ENCODE measurements at places on chromosomes 13 and 19.
A peak's percentile ranks its signal among the peaks of the same experiment; 100 is the strongest.

DNA sequence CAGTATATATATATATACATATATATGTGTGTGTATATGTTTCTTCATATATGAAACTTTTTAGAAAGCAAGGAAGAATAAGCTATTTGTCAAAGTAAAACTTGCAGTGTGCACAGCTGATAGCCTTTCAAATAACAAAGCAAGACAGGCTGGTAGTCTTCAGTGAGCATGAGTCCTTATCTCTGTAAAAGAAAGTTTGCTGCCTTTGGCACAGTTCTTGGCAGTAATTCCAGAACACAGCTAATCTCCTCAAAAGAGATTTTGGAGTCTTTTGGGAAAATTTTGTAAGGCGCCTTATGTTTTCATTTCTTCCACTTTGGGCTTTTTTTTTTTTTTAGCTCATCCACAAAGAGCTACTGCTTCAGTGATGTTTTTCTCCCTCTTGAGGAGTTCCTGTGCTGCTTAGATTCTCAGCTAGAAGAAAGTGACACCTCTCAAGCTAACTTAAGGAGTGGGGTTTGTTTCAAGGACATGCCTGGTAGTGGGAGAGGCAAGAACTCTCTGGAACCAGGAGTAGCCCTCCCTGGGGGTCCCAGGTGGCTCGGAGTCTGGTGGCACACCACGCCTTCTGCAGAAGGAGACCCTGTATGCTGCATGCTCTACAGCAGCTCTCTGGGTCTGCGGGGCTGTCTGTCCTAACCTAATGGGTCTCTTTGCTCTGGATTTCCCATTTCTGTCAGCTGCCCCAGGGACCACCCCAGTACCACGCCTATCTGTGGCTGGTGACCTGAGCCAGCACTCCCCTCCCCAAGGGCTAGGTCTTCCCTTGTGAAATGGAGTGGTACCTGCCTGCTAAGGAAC, 58.8 kb downstream of the TNFRSF19 start:
- DNase-seq, result no peak

GRCh38 chr19:8615024-8615423, 4.5 kb upstream of the ADAMTS10 start:
- no peak for DNase-seq

GRCh38 chr19:4121273-4121612, 2.7 kb downstream of the MAP2K2 start:
- DNase-seq, result no peak

DNA sequence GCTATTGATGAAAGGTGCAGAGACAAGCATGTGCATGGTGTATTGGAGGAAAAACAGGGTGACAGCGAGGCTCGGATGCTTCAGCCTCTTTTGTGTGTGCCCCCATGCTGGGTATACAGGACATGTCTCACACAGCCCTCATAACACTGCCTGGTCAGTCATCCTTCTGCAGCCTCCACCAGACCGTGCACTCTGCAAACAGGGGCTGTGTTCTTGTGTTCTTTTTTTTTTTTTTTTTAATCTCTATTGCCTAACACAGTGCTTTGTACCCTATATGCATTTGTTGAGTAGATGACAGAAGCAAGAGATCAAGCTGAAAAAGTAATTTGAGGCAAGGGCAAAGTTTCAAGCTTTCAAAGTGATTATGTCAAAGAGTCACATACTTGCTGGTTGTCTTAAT, 367.2 kb upstream of the SLITRK1 start:
- no peak for DNase-seq

- DNase-seq, result peak; percentile 13
Measured at GRCh38 chr19:35066691-35067563, 25.4 kb downstream of the HPN start.

DNA sequence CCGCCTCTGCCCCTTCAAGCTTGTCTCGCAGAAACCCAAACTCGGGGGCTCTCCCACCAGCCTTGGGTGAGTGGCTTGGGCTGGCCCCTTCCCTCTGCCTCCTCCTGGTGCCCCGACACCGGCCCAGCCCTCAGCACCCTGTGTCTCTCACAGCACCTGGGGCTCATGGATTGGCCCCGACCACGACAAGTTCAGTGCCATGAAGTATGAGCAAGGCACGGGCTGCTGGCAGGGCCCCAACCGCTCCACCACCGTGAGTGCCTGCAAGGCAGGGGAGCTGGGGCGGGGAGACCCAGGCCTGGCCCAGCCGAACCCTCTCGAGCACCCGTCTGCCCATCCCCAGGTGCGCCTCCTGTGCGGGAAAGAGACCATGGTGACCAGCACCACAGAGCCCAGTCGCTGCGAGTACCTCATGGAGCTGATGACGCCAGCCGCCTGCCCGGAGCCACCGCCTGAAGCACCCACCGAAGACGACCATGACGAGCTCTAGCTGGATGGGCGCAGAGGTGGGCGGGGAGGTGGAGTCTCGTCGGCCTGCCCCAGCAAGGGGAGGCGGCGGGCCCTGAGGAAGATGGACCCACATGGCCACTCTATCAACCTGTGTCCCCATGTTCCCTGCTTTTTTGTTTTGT, 13.6 kb downstream of the PRKCSH start:
- no peak for DNase-seq

DNA sequence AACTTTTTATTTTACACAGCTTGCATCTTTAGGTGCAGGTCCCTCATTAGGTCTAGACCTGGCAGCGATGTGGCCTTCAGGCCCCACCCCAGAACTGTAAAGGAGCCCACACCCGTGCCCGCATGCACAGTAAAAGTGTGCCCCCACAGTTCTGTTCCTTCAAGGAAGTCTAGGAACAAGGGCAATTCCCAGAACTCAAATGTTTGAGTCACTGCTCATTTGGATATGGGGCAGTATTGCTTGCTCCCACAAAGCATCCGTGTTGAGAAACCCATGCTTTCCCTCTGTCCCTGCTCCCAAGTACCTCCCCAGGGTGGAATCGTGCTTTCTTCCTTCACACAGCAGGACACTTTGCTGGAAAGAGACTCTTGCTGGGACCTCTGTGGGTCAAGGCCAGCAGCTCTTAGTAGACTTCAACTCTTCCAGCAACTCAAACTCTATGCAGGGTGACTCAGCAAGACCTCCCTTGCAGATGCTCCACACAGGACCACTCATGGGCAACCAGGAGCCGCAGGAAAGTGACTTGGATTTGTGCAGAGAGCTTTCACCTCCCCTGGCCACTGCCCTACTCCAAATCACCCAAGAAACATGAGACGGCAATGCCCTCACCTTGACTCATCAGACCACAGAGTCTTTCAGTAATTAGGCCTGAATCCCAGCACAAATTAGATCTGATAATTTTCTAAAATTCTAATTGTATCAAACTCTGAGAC, 12.3 kb downstream of the SLC7A1 start:
- no peak for DNase-seq

GRCh38 chr13:33202644-33203169, 82.8 kb downstream of the STARD13 start:
- no peak for DNase-seq

DNA sequence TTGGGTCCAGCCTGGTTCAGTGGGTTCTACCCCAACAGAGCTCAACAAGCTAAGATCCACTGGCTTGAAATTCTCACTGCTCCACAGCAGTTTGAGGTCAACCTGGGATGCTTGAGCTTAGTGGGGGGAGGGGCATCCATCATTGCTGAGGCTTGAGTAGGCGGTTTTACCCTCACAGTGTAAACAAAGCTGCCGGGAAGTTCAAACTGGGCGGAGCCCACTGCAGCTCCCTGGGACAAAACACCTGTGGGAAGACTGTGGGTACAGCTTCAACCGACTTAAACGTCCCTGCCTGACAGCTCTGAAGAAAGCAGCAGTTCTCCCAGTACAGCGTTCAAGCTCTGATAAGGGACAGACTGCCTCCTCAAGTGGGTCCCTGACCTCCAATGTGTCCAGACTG, 1161.9 kb downstream of the UQCRFS1 start:
- no peak for DNase-seq

DNA sequence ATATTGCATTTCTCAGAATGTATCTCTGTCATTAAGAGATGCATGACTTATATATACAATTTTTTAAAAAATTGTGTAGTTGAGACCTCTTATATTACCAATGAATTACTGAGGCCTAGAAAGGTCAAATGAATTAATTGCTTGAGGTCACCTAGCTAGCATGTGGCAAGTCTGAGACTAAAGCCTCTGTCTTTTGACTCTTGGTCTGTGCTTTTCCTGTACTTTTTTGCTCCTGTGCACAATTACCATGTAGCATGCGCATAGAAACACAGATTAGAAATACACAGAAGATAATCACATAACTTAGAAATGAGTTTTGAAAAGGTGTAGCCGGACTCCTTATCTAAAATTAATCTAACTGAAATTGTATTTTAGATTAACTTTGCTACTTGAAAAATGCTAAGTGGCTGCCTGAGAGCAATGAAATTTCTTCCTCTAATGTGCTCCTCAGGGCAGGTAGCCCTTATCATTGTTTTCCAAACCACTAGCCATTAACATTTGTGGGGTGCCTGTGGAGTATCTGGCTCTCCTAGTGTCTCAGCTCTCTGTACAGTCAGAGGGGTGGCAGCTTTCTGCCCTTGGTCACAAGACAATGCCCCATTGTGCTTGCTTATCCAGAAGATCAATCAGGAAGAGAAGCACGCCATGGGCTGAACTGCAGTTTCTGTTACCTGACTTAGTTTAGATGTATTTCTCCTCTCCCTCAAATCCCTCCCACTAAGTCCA, 119.6 kb downstream of the RFC3 start:
- DNase-seq, result no peak

- DNase-seq, result no peak
Measured at GRCh38 chr13:74715718-74716117, 581.5 kb upstream of the KLF12 start.

- no peak for DNase-seq
Measured at GRCh38 chr19:4114181-4114580, 9.7 kb downstream of the MAP2K2 start.

- DNase-seq, result no peak
Measured at GRCh38 chr13:102443249-102443648, 41.4 kb upstream of the FGF14 start.

DNA sequence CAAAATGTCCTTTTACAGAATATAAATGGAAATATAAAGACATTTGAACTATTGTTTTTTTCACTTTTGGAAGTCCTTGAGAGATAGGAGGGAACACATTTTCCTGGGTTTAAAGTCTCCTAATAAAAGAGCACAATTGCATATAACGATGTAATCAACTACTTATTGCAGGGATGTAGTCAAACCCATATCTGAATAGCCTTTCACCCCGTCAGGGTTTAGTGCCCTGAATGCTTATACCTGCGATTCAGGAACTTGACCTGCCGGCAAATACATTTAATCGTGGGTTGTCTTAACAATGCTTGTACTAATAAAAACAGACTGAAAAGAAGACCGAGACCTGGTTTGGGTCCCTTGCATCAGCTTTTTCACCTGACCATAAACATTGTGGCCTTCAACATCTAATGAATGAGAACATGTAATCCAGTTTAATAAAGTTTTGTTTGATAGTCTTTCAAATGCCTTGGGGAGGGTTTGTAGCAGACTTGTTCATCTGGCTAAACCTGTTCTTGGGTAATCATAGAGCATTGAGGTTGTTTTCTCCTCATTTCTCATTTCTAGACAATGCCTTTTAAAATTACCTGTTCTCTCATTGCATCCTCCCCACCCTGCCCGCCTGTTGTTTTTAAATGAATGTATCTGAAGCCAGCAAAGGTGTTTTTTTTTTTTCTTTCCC, 7.0 kb downstream of the KLF5 start:
- no peak for DNase-seq

GRCh38 chr13:66665991-66666390, 564.1 kb downstream of the PCDH9 start:
- peak; percentile 85 for DNase-seq

- DNase-seq, result no peak
Measured at GRCh38 chr13:26619358-26619757, 61.9 kb downstream of the WASF3 start.

- DNase-seq, result no peak
Measured at GRCh38 chr13:20561741-20562140, 5.2 kb upstream of the IFT88 start.

DNA sequence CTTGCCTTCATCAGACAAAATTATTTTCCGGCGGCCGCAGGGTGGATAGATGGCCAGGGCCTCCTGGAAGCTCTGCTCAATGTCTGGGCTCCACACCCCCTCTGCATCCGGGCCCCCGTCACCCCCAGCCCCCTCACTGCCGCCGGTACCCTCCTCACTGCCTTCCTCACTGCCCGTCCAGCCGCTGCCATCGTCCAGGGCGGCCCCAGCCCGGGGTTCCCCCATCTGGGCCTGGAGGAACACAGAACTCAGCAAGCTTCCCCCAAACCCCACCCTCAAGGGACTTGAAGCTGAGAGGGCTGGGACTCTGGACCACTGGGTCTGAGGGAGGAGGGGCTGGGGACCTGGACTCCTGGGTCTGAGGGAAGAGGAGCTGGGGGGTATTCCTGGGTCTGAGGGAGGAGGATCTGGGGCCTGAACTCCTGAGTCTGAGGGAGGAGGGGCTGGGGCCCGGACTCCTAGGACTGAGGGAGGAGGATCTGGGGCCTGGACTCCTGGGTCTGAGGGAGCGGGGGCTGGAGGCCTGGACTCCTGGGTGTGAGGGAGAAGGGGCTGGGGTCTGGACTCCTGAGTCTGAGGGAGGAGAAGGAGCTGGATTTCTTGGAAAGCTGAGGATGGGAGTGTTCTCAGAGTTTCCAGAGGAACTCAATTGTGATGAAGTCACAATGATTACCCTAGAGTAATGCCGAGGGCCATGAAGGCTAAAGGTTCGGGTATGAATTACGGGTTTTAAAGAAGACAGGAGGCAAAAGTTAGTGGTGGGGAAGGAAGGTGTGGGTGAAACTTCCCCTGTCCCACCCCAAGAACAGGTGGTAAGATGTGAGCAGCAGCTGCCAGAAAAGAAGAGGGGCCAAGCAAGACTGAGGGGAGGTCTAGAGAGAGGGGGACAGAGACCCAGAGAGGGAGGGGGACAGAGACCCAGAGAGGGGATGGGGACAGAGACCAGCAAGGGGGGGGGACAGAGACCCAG, 2.1 kb downstream of the TEAD2 start:
- no peak for DNase-seq

- no peak for DNase-seq
Measured at GRCh38 chr13:21075011-21075378, 13.6 kb upstream of the LATS2 start.

- DNase-seq, result no peak
Measured at GRCh38 chr19:16607819-16608218, 20.2 kb downstream of the MED26 start.

DNA sequence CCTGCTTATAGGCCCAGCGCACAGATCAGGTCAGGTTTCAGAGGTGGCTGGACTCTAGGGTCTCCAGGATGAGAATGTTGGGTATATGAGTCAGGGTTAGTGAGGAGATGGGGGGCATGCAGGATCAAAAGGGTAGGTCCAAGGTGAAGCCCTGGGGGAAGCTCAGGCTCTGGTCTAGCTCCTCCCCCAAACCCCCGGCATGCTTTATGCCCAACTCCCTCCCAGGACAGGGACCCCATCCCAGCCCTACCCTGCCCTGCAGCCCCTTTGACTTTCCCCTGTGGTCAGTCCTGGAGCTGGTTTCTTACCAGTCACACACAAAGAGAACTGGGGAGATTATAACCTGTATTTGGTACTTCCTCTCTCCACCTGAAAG, 9.8 kb upstream of the CEACAM18 start:
- no peak for DNase-seq
